ENCODE measurements at places on chromosomes 7 and 10.

GRCh38 chr7:15219758-15220157 is 317.2 kb upstream of the DGKB start:
- no peaks in the 10 kb centered on the region for H3K36me3 ChIP-seq
- DNase-seq, result no peak
- H3K27me3 ChIP-seq, result no peaks in the 10 kb centered on the region

- H3K36me3 ChIP-seq, result peaks cover 10% of the 10 kb centered on the region
- no peak overlapping the region for H3K27ac ChIP-seq
- H3K27me3 ChIP-seq, result no peaks in the 10 kb centered on the region
- DNase-seq, result no peak
- no peak overlapping the region for H3K4me3 ChIP-seq
Measured at GRCh38 chr10:84478151-84478550, 149.8 kb downstream of the CCSER2 start.

GRCh38 chr10:101481256-101481655 is 106.8 kb downstream of the POLL start:
- peaks cover 5% of the 10 kb centered on the region for H3K36me3 ChIP-seq
- H3K4me3 ChIP-seq, result no peak overlapping the region
- no peak for DNase-seq

- H3K27me3 ChIP-seq, result no peaks in the 10 kb centered on the region
- DNase-seq, result peak; percentile 24
- peaks cover 13% of the 10 kb centered on the region for H3K4me1 ChIP-seq
- peaks cover 1% of the 10 kb centered on the region for H3K36me3 ChIP-seq
- peak overlapping the region; percentile 95 for H3K27ac ChIP-seq
Measured at GRCh38 chr10:117004227-117005025, 561 bp downstream of the SHTN1 start.

DNA sequence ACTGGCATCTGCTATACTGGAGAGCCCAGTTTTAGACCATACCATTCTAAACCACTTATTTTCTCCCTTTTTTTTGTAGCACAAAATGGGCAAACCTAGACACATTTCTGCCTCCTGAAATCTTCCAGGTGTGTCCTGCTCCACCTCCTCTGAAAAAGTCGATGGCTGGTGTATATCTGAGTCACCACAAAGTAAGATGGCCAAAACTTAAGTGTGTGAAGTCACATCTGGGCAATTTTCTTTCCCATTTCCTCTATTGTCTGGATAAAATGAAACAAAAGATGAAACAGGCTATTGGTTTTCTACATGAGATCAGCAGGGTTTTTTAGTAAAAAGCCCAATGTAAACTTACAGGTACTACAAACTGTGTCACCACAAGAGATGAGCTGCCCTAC is 65.5 kb downstream of the OSBPL3 start:
- H3K4me1 ChIP-seq, result peaks cover 11% of the 10 kb centered on the region
- H3K4me3 ChIP-seq, result no peak overlapping the region
- H3K27me3 ChIP-seq, result no peaks in the 10 kb centered on the region
- DNase-seq, result no peak
- H3K27ac ChIP-seq, result no peak overlapping the region
- no peaks in the 10 kb centered on the region for H3K36me3 ChIP-seq

DNA sequence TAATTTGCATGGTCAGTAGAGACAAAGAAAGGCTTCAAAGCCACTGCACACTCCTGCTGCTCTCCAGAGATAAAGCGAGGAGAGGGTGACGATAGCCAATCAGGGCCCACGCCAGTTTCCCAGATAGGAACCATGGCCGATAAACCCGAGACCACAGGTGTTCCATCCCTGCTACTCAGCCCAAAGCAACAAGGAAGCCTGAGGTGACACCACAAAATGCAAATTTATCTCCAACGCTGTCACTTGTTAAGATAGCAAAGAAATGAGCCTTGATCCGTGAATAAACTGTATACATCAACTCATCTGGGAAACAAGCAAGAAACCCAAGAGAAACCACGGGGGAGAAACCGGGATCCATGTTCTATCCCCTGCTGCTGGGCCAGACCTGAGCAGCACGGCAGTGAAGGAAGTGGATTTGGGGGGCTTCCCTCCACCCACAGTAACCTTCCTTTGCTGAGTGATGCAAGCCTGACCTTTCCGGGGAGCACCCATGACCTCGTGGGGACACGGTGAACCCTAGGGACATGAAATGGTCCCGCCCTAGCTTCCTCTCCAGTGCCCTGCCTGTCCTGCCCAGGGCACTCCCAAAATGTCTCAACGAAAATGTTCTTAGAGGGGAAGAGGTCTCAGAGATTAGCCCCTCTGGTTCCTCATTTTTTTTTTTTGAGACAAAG is 164.6 kb downstream of the PTPRN2 start:
- peaks cover 2% of the 10 kb centered on the region for H3K36me3 ChIP-seq
- no peaks in the 10 kb centered on the region for H3K4me1 ChIP-seq
- DNase-seq, result no peak
- no peak overlapping the region for H3K27ac ChIP-seq

DNA sequence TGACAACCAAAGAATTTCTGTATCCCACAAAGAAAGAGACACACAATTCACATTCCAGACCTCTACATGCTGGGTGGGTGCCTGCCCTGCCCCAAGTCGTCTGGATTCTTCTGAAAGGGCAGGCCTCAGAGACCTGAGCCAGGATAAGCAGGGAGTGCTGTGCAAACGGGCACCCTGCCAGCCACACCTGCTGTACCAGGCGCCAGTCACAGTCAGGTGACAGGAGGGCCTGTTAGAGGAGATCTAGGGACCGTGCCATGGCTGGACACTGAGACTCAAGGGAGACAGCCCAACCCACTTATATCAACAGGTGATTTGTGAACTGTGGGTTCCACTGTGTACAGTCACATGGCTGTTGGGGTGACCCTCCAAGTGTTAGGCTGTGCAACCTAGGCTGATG is 103.1 kb upstream of the AFAP1L2 start:
- no peak overlapping the region for H3K4me3 ChIP-seq
- H3K4me1 ChIP-seq, result peaks cover 30% of the 10 kb centered on the region
- H3K36me3 ChIP-seq, result peaks cover 4% of the 10 kb centered on the region
- no peaks in the 10 kb centered on the region for H3K27me3 ChIP-seq
- peak overlapping the region; percentile 58 for H3K27ac ChIP-seq

GRCh38 chr10:88082806-88083596 is 219.6 kb downstream of the PTEN start:
- H3K27ac ChIP-seq, result no peak overlapping the region
- no peak for DNase-seq
- no peaks in the 10 kb centered on the region for H3K27me3 ChIP-seq
- no peaks in the 10 kb centered on the region for H3K36me3 ChIP-seq

GRCh38 chr7:98119256-98119918 is 12.7 kb downstream of the LMTK2 start:
- H3K4me1 ChIP-seq, result peaks cover 28% of the 10 kb centered on the region
- no peak for DNase-seq
- no peak overlapping the region for H3K4me3 ChIP-seq
- no peaks in the 10 kb centered on the region for H3K27me3 ChIP-seq

- H3K36me3 ChIP-seq, result no peaks in the 10 kb centered on the region
- no peak overlapping the region for H3K27ac ChIP-seq
- no peak overlapping the region for H3K4me3 ChIP-seq
- no peak for DNase-seq
Measured at GRCh38 chr10:112362833-112363232, 11.1 kb upstream of the ACSL5 start.

- peaks cover 4% of the 10 kb centered on the region for H3K4me1 ChIP-seq
- H3K27me3 ChIP-seq, result peaks cover 26% of the 10 kb centered on the region
- no peak overlapping the region for H3K27ac ChIP-seq
- DNase-seq, result no peak
Measured at GRCh38 chr7:151383638-151384351, 26.0 kb downstream of the WDR86 start.

DNA sequence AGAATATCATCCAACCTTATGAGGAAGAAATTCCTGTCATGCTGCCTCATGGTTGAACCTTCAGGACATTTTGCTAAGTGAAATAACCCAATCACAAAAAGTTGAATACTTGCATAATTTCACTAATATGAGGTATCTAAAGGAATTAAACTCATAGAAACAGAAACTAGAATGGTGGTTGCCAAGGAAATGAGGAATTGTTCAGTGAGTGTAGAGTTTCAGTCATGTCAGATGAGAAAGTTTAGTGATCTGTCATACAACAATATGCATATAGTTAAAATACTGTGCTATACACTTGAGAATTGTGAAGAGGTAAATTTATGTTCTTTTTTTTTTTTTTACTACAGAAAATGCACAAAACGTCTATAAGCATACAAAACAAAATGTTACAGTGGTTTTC is 60.7 kb downstream of the R3HCC1L start:
- no peak overlapping the region for H3K27ac ChIP-seq
- DNase-seq, result no peak
- H3K36me3 ChIP-seq, result peaks cover 32% of the 10 kb centered on the region
- H3K4me3 ChIP-seq, result no peak overlapping the region
- no peaks in the 10 kb centered on the region for H3K27me3 ChIP-seq

GRCh38 chr10:98339799-98340198 is 71.8 kb upstream of the LOXL4 start:
- H3K4me3 ChIP-seq, result no peak overlapping the region
- H3K4me1 ChIP-seq, result no peaks in the 10 kb centered on the region
- H3K27ac ChIP-seq, result no peak overlapping the region
- H3K36me3 ChIP-seq, result no peaks in the 10 kb centered on the region
- no peak for DNase-seq

DNA sequence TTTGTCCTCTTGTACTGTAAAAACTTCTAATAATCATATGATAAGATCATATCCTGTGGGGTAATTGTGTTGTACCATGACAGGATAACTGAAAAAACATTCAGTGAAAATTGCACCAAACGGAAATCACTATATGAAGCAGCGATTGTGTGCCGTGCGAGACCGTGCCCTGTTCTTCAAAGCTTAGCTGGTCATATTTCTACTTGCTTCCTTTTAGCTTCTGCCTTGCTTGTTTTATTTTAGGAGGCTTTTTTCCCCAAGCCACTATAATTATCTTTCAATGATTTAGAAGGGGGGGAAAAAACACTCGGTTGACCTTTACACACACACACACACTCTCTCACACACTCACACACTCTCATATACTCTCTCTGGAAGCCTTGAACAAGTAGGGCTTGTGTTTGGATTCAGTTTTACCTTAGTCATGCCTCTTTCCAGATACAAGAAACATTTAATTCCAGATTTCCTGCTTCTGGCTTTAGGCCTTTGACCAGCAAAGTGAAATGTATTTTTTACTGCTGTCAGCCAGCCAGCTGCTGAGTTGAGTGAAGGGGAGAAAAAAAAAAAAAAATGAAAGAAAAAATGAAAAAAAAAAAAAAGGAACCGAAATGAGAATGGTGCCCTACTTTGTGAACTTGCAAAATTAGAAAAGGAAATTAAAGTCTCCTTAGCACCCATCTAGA is 181.4 kb downstream of the ARID5B start:
- peak overlapping the region; percentile 25 for H3K27ac ChIP-seq
- peaks cover 29% of the 10 kb centered on the region for H3K4me1 ChIP-seq
- H3K27me3 ChIP-seq, result no peaks in the 10 kb centered on the region
- no peak overlapping the region for H3K4me3 ChIP-seq

- H3K4me3 ChIP-seq, result no peak overlapping the region
- H3K4me1 ChIP-seq, result no peaks in the 10 kb centered on the region
- H3K36me3 ChIP-seq, result no peaks in the 10 kb centered on the region
- H3K27ac ChIP-seq, result no peak overlapping the region
- peaks cover 55% of the 10 kb centered on the region for H3K27me3 ChIP-seq
- DNase-seq, result no peak
Measured at GRCh38 chr10:77689339-77689738, 51.7 kb upstream of the KCNMA1 start.

- peaks cover 7% of the 10 kb centered on the region for H3K4me1 ChIP-seq
- H3K27me3 ChIP-seq, result no peaks in the 10 kb centered on the region
- no peak overlapping the region for H3K4me3 ChIP-seq
- DNase-seq, result no peak
- H3K27ac ChIP-seq, result no peak overlapping the region
- peaks cover 27% of the 10 kb centered on the region for H3K36me3 ChIP-seq
Measured at GRCh38 chr10:103441206-103441605, 11.0 kb downstream of the CALHM2 start.

GRCh38 chr10:29946953-29947700 is 112.3 kb downstream of the JCAD start:
- no peaks in the 10 kb centered on the region for H3K36me3 ChIP-seq
- H3K4me1 ChIP-seq, result peaks cover 15% of the 10 kb centered on the region
- H3K27ac ChIP-seq, result no peak overlapping the region
- DNase-seq, result no peak
- H3K4me3 ChIP-seq, result no peak overlapping the region

- H3K36me3 ChIP-seq, result no peaks in the 10 kb centered on the region
- H3K27me3 ChIP-seq, result no peaks in the 10 kb centered on the region
- peaks cover 6% of the 10 kb centered on the region for H3K4me1 ChIP-seq
- H3K27ac ChIP-seq, result no peak overlapping the region
- no peak overlapping the region for H3K4me3 ChIP-seq
- DNase-seq, result no peak
Measured at GRCh38 chr10:12269056-12269455, 73.1 kb downstream of the CDC123 start.

Data from progenitor cell of endocrine pancreas (in vitro differentiated cells).